ENCODE measurements at places on chromosomes 2 and 18.

GRCh38 chr2:113685471-113685870, 58.4 kb downstream of the RABL2A start:
- DNase-seq = no peak

DNA sequence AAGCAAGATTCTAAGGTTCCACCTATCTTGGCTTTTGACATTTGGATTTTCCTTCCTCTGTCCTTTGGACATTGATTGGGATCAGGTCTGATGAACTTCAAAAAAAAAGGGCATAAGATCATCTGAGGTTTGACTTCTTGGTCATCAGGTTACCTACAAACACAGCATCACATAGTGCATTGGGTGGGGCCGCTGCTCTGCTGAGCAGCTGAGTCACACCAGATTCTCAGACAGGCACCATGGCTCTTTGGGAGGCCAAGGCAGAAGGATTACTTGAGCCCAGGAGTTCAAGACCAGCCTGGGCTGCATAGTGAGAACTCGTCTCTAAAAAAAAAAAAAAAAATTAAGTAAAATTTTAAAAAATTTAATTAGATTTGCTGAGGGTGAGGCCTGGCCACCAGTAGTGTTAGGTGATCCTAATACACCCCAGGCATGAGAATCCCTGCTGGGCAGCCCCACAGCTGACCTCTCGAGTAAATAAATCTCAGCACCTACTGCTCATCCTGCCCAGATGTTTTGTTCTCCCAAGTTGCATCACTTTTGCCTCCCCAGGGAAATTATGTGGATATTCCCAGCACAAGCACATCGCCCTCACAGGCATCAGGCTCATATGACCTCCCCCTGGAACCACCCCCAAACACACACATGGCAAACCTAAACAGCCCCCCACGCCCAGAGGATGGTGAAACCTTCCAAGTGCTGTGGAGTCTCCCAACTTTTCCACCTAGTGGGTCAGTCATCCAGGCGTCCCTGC, 5.3 kb downstream of the MLPH start:
- no peak for DNase-seq

DNA sequence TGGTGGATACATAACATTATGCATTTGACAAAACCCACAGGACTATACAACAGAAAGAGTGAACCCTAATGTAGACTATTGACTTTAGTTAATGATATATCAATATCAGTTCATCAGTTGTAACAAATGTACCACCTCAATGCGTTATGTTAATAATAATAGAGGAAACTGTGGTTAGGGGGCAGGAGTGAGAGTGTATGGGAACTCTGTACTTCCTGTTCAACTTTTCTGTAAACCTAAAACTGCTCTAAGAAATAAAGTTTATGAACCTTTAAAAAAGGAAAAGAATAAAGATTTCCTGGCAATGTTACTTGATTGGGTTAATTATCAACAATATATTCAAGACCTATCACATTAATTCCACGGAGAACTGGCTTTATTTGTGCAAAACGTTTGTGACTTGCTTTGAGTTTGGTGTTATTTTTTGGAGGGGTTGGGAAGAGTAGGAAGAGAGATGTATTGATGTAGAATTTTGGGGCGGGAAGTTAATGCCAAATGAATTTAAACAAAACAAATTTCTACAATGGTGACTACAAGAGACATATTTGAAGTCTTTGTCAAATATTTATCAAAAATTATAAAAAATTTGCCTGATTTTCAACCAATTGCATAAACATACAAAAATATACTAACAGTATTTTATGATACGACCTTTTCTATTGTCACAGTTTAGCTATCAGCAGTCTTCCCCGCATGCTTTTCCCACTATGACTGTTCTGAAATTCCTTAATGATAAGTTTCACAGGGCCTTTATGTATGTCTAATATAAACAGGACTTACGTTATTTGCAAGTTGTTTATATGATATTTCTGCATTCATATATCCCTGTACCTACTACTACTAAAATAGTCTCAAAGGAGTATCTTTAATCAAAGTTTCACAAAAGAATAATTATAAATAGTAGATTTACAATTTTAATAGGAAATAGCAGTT, 2.1 kb upstream of the RTN4 start:
- DNase-seq = no peak

GRCh38 chr2:50490991-50491390, 540.9 kb downstream of the NRXN1 start:
- no peak for DNase-seq

- DNase-seq = no peak
Observed at GRCh38 chr18:60134806-60135205, 235.0 kb downstream of the PMAIP1 start.

DNA sequence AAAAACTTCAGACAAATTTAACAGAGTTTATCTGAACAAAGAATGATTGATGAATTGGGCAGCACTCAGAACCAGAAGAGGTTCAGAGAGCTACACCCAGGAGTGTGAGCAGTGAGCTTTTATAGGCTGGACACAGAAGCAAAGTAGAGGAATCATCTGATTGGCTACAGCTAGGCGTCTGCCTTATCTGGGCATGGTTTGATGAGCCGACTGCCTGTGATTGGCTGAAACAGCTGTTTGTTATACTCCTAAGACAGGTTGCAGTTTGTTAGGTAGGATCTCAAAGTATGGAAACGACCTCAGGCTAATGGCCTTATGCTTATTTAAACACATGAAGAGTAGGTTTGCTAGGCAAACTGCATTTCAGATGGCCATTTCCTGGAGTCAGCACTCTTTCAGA, 188.9 kb downstream of the MYO1B start:
- DNase-seq = no peak

- no peak for DNase-seq
Observed at GRCh38 chr18:41783065-41783818, 171.8 kb upstream of the PIK3C3 start.

DNA sequence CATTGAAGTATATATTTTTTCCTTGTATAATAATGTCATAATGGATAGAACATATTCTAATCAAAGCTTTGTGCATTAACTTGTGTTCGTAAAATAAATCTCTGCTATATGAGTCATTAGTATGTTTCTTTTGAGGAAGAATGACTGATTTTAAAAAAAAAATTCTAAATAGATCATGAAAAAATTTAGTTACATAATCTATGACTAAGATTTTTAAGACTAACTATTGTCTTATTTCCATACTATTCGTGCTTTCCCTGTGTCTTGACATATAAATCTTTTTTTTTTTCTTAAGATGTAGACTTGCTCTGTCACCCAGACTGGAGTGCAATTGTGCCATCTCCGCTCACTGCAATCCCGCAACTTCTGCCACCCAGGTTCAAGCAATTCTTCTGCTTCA, 226.1 kb downstream of the DSEL start:
- no peak for DNase-seq

- DNase-seq = no peak
Observed at GRCh38 chr2:65583061-65583460, 150.7 kb upstream of the SPRED2 start.

- no peak for DNase-seq
Observed at GRCh38 chr2:6443061-6443823, 422.5 kb downstream of the CMPK2 start.

- no peak for DNase-seq
Observed at GRCh38 chr2:240948905-240949790, 43.0 kb downstream of the CROCC2 start.

Data from left renal pelvis (tissue), 4 donors.